CD4-positive, alpha-beta T cell treated with Interferon alpha-2 for 1 hour (primary cell): ENCODE measurements at places on chromosomes 4 and X.

GRCh38 chrX:24301060-24301459 is 12.8 kb downstream of the SUPT20HL2 start:
- DNase-seq = no peak

DNA sequence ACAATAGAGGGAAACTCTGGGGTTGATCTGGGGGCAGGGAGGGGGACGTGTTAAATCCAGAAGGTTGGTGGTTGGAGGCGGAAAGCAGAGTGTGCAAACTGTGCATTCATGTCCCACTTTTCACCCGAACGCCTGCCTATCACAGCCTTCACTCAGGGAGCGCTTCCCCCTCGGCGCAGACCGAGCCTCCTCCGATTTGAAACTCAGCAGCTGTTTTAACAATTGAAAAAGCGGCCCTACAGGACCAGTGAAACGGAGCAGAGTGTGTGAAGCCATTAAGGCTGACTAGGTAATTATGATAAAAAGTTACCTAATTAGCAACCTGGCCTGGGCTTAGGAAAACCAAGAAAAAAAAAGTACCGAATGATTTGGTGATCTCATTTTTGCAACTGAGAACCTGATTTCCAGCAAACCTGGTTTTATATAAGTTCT is 685 bp upstream of the NDNF start:
- no peak for DNase-seq

GRCh38 chr4:106496061-106496460 is 127.5 kb upstream of the GIMD1 start:
- no peak for DNase-seq

DNA sequence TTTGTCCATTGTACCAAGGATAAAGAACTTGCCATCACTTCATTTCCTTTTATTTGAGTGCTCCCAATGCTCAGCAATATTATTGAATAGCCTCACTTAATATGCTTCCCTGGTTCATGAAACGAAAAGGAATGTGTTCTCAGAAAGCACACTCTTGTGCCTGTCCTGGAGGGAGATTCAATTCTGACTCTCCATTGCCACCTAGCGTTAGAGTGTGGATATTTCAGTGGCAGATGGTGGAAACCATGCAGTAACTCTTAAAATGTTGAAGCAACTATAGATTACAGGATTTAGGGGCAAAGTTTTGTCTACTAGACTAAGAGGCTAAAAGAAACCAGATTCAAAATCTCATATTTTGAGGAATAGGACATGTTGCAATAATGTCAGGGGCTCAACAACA is 36.0 kb downstream of the GAB3 start:
- DNase-seq = peak; percentile 76

DNA sequence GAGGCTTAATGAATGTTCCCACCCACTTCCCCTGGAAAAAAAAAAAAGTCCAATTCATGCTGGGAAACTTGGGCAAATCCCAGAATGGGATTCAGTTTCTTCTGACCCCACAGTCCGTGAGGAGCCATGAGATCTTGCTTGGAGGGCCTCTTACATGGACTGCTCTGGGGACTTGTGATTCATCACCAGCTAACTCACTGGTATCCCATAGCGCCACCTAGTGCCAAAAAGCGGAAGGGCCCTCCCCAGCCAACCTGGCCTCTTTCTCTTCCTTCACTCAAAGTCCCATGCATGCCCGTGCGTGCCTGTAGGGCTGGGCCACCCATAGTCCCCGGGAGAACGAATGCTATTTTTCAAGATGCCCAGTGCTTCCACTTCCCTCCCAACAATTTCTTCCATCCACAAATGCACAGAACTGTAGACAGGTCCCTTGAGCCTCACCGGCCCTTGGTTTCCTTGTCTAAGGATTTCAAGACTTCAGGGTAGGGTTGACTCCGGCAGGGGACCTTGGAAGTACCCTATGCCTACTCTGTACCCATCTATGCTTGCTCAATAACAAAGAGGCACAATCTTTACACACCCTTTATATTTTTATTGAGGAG is 5.1 kb downstream of the RTL5 start:
- peak; percentile 83 for DNase-seq

DNA sequence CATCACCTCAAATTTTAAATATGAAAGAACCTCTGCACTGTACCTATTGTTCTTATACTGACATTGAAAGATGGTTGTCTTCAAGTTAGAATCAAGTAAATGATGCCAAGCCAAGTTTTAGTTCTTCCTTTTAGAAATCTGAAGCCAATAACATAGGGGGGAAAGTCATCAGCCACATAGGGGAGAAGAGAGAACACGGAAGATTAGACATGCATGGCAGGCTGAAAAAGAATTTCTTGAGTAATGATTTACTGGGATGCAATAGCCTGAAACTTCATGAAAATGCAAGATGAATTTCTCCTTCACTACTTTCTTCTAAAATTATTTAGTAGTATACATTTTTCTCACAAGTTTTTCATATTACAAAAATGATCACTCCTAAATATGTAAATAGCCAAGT is 13.6 kb upstream of the EPGN start:
- DNase-seq = no peak

DNA sequence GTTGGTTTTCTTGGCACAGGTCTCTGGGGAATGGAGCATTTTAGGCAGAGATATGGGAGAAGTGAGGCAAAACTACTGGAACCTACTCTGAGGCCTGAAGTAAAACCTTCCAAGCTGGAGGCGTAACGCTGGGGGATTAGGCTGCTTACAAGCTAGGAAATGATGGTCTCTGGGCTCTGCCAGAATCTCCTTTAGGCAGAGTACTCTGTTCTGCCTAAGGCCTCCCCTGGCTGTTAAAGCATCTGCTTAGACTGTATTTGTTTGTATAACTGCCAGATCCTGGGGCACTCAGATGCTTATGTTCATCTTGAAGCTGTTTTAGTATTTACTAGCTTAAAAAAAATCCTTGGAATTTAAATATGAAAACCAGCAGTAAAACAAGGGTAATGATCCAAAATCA is 822.2 kb downstream of the RPA4 start:
- no peak for DNase-seq

DNA sequence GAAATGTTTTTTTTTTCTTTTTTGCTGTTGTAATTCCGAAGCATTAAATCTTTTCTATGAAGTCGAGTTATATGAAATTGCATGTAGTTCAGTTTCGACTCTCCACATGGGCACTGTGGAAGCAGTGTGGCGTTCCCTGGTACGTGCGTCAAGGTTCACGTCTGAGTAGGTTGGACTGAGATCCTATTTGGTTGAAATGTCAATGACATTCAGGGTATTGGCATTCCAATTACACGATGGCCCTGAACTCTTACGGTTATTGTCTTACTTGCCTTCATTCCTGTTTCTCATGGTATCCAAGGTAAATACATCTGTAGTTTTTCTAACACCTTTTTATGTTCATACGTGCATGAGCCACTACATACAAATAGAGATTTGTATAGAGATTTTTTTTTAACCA is 128.8 kb downstream of the SORBS2 start:
- no peak for DNase-seq
